Central memory CD8-positive, alpha-beta T cell (primary cell): ENCODE measurements at places on chromosomes 3 and 15.
A peak's percentile ranks its signal among the peaks of the same experiment; 100 is the strongest.

DNA sequence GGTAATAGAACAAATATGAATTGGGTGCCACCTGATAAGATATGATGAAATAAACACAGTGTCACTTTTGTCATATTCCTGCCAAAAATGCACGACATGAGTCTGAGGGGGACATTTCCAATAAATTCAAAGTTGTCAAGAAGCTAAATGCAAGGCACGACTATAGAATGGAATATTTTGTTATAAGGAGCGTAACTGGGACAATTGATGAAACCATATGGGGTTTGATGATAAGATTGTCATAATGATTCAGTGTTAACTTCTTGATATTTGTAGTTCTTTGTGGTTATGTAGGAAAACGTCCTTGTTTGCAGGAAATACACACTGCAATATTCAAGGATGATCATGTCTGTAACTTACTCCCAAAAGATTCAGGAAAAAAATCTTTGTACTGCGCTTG lies 163.3 kb downstream of the MEX3B start:
- no peak for DNase-seq

DNA sequence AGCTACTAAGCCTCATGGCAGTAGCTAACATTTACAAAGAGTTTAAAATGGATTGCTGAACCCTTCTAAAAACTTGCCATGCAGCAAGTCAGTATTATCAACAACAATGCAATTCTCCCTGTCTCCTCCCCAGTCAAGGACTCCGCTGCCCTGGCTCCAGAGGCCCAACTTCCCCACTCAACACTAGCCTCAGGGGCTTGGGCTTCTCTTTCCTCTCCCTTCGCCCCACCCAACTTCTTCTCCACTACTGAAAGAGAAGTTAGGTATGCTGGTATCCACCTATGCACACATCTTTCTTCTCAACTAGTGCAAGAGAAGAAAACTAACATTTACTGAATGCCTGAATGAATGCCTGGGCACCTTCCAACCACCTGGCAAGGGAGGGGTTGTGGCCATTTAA lies 30.7 kb downstream of the TLE3 start:
- DNase-seq, result no peak

DNA sequence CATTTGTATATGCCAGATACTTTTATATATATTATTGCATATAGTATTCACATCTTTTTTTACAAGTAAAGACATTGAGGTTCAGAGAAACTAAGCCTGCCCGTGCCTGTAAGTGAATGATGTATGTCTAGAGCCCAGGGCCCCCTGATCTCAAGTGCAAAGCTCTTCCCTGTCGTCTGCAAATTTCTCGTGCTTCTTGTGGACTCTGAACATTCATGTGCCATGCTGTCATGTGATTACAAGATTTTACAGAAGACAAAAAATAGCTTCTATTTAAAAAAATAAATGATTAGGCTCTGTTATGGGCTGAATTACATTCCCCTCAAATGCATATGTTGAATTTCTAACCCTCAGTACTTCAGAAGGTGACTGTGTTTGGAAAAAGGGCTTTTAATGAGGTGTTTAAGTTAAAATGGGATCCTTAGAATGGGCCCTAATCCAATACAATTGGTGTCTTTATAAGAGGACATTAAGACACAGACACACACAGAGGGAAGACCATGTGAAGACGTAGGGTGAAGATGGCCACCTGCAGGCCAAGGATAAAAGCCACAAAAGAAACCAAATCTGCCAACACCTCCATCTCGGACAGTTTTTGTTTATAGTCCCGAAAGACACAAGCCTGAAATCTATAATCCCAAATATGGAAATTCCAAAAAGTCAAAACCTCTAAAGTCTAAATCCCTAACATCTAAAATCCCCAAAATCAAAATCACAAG lies 3.9 kb upstream of the MASP1 start:
- no peak for DNase-seq

DNA sequence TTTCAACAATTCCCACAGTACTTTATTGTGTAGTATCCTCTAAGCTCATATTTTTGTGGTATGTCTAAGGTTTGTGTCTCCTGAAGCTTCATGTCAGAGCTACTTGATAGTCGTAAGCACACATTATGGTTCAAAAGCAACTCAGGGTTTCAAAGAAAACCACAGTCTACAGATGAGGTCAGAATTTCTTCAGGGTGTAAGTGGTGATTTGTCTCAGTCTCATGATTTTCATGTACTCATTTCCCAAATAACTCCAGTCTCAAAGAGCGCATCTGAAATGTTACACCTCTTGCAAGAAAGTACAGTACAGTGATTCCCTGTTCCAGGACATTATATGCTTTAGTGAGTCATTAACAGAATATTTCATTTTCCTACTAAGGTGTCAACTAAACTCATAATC lies 47.5 kb upstream of the SSR3 start:
- DNase-seq, result no peak

DNA sequence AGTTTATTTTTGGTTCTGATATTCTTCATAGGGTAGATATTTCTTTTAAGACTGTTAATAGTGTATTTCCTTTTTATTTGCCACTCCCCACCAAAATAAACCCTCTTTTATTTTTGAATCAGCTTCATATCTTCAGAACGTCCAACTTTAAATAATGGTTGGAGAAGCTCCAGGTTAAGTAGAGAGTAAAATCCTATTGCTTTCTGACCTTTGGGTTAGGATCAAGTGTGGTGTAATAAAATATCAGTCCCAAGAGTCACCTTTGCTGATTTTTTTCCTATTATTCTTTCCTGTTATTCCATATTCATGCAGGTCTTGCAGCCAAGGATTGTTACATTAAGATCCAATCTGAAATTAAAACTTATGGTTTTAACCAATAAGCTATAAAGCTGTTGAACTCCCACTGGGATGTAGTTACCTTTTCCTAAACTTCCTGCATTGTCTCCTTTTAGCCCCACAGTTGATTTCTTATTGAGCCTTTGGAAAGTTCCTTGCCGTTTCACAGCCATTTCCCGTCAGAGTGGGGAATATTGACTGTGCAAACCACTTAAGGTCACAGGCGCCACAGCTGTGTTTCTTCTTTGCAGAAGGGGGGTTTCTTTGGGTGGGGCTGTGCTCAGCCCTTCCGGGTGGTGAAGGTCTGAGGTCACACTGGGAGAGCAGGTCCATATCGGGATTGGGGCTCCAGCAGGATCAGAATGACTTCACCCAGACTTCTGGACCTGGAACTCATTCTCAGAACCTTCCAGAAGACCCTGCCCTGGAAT lies 287.3 kb upstream of the CTDSPL start:
- no peak for DNase-seq

DNA sequence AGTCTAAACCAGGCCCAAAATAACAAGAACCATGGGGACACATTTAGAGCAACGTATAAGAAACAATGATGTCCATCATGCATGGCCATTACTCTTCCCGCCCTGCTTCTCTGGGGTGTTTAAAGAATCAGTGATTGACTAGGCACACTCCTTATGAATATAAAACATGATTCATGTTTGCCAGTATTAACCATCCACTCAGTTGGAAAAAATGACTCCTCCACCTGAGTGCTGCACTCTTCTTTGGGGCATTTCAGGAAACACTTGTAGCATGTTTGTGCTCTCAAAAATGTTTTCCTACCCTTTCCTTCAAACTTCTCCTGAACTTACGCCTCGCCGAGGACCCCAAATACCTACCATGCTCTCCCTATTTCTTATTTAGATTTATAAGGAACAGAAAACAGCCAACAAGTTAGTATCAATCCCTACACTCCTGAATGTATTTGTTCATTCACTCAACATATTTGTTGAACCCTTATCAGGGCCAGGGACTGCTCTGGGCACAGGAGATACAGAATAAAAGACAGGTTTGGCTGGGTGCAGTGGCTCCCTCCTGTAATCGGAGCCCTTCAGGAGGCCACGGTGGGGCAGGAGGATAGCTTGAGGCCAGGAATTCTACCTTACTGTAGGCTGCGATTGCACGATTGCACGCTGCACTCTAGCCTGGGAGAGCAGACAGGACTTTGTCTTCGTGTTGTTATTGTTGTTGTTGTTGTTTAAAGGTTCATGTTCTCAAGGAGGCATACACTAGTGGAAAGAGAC lies 137.0 kb downstream of the TMCO5A start:
- DNase-seq, result no peak

- no peak for DNase-seq
These were observed 76.4 kb downstream of the SLMAP start for GRCh38 chr3:57832486-57832885.

DNA sequence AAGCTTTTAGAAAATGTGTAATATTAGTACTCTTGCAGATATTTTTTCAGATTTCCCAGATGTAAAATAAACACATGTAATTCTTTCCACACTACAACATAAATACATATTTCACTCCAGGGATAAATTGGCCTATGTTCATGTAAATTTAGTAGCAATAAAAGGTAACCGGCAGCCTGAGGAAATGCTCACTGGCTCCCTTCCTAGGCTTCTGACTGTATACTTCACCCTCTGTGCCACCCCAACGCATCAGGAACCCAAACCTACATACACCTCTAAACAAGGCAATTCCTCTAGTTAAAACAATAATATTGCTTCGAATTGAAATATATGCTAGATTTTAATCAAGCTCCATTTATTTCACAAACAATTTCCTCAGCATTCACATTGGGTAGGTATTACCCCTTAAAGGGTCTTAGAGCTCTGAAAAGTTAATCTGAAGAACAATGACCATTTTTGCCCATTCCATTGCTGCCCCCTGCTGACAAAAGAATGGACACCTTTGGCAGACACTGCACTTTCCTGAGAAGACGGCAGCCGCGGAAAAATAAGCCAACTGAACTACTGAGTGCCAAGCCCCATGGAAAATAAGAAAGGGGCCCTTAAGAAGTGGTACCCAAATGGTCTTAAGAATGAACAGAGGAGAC lies 212.5 kb downstream of the OSBPL10 start:
- peak; percentile 15 for DNase-seq

GRCh38 chr3:197692641-197693040 lies 44.1 kb downstream of the RUBCN start:
- no peak for DNase-seq

DNA sequence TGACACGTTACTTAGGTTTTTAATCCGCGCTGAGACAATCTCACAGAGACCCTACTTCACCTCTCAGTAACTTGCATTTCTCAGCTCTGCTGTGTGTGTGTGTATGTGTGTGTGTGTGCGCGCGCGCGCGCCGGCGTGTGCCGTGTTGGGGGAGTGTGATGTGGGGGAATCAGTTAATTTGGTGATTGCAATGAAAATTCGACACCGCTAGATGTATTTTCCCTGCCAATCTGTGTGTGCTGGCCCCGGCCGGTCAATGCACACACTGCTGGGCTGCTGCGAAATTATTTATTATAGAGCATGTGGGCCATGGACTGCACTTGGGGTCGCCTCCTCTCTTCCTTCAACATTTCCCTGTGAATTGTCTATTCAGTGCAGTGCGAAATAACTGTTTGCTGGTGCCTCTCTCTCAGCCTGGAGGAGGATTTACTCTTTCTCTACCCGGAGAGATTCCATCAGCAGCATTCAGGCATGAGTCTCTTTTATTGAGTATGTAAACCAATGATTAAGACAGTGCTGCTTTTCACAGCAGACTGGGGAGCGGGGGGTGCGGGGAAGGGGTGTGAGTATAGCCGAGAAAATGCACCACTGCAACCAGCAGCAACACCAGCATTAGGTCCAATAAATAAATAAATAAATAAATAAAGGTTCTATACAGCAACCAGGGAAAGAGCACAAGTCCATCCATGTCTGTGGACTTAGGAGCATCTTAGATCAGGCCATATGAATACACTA lies 2.9 kb downstream of the CADM2 start:
- no peak for DNase-seq

GRCh38 chr3:45966371-45966791 lies 23.1 kb downstream of the CXCR6 start:
- no peak for DNase-seq

DNA sequence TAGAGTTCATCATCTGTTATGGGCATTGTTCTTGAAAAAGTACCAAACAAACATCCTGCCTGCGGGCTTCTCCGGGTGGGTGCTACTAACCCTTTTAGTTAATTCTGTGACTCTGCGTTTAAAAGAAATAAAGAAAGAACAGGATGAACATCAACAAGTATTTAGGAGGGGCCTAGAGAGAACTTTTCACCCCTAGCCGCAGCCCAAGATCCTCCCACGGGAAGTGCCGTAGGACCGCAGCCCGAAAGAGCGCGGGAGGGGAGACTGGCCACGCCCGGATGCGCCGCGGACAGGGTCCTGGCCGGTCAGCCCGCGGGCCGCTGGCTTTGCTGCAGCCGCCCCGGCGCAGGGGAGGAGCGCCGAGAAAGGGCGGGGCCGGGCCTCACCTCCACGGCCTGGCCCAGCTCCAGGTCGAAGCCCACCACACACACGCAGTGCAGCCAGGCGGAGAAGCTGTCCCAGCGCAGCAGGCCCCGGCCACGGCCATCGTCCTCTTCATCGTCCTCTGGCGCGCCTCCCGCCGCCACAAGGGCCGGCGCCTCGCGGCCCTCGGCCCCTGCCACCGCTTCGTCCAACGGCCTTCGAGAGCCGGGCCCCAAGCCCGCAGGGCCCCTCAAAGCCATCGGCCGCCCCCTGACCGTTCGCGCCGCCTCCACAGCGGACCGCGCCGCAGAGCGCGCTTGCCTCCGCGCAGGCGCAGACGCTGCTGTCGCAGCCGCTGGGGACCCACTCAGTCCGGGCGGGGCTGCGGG lies at the start of gene DENND6A:
TSS of gene DENND6A (minus strand) at position 682 of the 752 bp plus-strand sequence. CDS start at position 623, 59 bp downstream.
- peak; percentile 86 for DNase-seq

- DNase-seq, result no peak
These were observed 247.6 kb upstream of the C2CD4B start for GRCh38 chr15:62412686-62413085.

GRCh38 chr15:69893863-69894262 lies 203.9 kb downstream of the TLE3 start:
- DNase-seq, result no peak

GRCh38 chr3:35438101-35438500 lies 201.2 kb upstream of the ARPP21 start:
- no peak for DNase-seq

- no peak for DNase-seq
These were observed 19.8 kb downstream of the THRB start for GRCh38 chr3:24474862-24475261.

DNA sequence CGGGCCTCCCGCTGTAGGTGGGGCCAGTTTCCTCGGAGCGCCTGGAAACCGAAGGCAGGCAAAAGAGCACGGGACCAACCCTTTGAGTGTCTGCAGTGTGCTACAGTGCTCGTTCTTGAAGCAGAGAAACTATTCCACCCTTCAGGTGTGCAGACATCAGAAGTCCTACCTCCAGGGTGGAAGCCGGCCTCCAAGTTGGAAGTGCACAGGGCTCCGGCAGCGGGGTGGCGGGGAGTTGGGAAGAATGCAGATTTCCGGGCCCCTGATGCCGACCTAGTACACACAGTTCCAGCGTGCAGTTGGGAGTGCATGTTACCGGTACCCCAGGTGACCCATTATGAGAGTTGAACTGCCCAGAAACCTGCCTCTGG lies 3.0 kb downstream of the KLF13 start:
- DNase-seq, result no peak

DNA sequence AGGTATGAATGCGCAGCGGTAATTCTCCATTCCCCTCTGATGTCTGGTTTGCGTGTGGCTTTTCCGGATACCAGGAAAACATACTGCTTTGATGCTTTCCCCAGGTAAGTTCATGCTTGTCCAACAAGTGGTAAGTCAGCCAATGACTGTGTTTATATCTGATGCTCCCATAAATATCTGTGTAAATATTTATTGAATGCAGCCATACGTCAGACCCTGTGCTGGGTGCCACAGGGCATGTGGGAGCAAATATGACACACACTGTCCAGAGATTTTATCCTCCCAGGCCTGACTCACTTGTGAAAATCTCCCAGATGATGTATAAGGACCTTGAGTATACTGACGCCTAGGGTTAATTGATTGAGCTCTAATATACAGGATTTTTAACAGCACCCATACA lies 29.6 kb upstream of the CEMIP start:
- no peak for DNase-seq
